ENCODE measurements at places on chromosomes 2 and 18. TPM values are rescaled to one million over a fixed set of nuclear protein-coding genes. Genes with fewer than 3 reads are reported as not detected.
A peak's percentile ranks its signal among the peaks of the same experiment; 100 is the strongest.

DNA sequence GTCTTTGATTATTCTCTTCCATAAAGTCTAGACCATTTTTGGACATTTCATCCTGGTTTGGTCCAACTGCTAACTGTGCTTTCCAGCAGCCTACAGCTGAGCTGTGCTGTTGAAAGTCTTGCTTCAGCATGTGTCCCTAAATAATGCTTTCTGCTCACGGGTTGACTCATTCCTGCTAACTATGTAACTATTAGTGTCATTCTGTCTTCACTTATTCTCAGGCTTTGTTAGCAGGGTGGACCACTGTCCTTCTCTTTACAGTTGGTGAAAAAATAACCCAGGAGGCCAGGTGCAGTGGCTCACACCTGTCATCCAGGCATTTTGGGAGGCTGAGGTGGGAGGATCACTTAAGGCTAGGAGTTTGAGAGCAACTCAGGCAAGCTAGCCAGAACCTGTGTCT, 8.9 kb downstream of the ADAM23 start:
- DNase-seq, result no peak

Gene MC5R
- 0.49 TPM for total RNA-seq

GRCh38 chr2:84194949-84195644, 264.0 kb downstream of the SUCLG1 start:
- no peak for DNase-seq

GRCh38 chr2:57885742-57886141, 160.9 kb upstream of the VRK2 start:
- DNase-seq, result no peak

DNA sequence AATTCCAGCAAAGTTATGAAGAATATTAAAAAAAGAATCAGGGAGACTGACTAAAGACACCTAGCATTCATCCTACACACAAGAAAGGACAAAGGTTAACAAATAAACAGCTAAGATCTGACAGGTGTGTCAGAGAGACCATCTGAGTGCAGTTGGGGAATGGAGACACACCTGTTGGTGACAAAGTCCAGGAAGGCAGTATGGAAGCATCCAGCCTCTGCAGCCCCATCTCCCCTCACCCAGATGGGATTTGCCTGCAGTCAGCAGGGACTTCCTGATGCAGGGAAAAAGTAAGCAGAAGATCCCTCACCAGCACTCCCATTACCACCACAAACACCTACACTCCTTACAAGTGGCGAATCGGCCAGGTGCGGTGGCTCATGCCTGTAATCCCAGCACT, 37.9 kb downstream of the USP34 start:
- DNase-seq, result no peak

- no peak for DNase-seq
Observed at GRCh38 chr2:240215676-240216051, 75.2 kb upstream of the OTOS start.

DNA sequence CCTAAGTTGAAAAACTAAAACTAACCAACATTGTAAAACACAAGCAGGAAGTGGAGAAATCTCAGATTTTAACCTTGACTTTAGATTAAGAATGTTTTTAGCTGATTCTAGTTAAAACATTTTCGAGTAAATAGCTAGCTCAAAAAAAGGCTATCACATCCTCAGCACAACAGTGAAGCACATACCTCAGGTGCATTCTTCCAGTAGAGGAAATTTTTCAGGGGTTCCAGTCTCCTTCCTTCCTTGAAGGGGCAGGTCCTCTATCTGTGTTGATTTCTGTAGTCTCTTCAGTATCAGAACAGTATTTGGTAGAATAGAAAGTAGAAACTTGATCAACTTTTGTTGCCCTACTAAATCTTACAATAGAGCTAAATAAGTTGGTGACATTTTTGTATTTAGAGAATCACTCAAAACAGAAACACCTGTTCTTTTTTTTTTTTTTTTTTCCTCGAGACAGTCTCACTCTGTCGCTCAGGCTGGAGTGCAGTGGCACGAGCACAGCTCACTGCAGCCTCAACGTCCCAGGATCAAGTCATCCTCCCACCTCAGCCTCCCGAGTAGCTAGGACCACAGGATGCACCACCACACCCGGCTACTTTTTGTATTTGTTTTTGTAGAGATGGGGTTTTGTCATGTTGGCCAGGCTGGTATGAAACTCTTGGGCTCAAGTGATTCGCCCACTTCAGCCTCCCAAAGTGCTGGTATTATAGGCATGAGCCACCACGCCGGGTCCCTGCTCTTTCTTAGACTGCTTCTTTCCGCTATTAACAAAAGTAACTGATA, 6.9 kb upstream of the GPR155 start:
- DNase-seq, result no peak

- peak; percentile 35 for DNase-seq
Observed at GRCh38 chr2:127255146-127255545, 35.0 kb upstream of the CYP27C1 start.

- no peak for DNase-seq
Observed at GRCh38 chr2:53784436-53784835, 2.3 kb downstream of the ASB3 start.

Gene SERTAD2
- 4.9 TPM for total RNA-seq

Gene PRSS56
- total RNA-seq, result not detected

Gene DSG4
- not detected for total RNA-seq

DNA sequence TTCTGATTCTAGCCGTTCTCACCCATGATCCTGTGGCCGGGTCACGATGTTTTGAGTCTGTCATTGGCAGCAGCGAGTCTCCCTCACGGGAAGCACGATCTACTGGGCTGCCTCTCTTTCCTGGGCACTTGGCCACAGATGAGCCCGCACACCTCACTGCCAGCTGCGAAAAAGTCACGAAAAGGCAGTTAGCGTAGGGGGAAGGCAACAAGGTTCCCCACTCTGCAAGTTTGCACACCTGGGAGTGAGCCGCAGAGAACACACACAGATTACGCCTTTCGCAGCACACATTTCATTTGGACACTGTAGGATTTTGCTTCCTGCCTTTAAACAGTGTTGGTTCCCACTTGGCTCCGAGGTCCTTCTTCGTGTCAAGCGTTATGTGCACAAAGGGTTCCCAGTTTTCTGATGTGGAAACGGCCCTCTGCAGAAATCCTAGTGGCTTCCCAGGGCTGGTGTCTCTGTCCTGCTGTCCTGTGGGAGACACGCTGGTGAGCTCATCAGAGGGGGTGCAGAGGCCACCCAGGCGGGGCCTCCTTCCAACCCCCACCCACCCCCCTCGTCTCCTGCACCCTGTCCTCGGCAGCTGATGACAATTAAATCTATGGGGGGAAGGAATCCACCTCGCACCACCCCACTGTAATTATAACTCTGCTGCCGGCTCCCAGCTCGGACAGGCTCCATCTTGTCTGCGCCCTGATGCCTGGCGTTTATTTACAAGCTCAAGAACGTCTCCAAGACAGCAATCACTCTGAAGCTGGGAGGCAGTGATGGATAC, 157.3 kb upstream of the SALL3 start:
- DNase-seq, result no peak

Gene GAL3ST2
- not detected for total RNA-seq

DNA sequence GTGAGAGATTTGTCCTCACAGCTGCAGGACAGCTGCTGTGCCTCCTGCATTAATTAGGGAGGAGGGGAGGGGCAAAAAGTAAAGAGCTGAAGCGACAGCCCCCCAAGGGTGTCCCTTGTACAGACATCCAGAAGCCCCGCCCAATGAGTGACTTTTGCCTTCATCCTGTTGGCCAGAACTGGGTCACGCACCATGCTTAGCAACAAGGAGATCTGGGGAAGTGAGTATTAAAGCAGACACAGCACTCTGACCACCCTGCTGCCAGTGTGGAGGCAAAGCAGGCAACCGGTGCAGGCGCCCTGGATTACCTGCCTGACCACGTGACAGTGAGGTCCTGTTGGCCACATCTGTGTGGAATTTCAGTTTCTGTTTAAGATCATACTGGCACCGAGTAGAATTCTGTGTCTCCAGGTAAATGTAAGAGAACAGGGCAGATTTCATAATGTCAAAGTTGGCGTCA, 21.5 kb upstream of the BIN1 start:
- peak; percentile 31 for DNase-seq

- DNase-seq, result no peak
Observed at GRCh38 chr2:96236882-96237281, 28.3 kb upstream of the STARD7 start.

DNA sequence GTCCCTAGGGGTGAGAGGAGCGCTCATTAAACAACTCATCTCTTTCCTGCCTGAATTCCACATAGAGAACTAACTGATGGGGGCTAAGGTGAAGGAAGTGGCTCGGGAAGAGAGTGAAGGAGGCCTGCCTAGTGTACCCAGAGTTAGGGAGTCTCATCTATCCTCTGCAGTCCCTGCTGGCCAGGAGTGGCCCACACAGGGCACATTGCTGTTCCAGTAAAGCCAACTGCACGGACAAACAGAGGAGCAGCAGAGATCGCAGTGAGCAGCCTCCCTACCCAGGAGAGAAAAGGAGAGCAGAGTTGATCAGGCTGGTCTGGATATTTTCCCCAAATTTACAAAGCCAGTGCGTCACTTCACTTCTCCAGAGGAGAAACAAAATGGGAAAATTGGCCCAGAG, 16.9 kb upstream of the FN1 start:
- DNase-seq, result no peak

GRCh38 chr2:142165790-142166189, 35.0 kb upstream of the LRP1B start:
- DNase-seq, result peak; percentile 2

Gene IL36G
- 0.24 TPM for total RNA-seq

GRCh38 chr2:128310761-128311160, 7.9 kb downstream of the HS6ST1 start:
- no peak for DNase-seq

Gene DNAJC5G
- not detected for total RNA-seq

DNA sequence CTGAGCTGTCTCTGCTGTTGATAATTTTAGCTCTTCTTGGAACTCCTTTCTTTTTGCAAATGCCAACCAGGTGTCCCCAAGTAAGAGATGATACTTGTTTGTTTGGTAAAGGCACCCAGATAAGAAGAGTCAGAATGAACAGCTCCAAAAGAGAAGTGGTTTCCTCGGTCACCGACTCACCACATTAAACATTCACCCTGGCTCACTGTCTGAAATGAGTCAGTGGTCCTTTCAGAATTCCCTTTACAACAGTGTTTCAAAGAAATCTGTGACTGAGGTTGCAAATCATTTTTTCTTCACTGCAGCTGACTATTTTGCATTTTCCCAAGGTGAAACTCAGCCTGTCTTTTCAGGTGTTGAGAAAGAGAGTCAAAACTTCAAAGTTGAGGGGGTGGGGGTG, 16.2 kb upstream of the CXCR4 start:
- DNase-seq, result no peak

Gene GKN2
- total RNA-seq, result not detected

Gene WIPF1
- total RNA-seq, result 35.3 TPM

DNA sequence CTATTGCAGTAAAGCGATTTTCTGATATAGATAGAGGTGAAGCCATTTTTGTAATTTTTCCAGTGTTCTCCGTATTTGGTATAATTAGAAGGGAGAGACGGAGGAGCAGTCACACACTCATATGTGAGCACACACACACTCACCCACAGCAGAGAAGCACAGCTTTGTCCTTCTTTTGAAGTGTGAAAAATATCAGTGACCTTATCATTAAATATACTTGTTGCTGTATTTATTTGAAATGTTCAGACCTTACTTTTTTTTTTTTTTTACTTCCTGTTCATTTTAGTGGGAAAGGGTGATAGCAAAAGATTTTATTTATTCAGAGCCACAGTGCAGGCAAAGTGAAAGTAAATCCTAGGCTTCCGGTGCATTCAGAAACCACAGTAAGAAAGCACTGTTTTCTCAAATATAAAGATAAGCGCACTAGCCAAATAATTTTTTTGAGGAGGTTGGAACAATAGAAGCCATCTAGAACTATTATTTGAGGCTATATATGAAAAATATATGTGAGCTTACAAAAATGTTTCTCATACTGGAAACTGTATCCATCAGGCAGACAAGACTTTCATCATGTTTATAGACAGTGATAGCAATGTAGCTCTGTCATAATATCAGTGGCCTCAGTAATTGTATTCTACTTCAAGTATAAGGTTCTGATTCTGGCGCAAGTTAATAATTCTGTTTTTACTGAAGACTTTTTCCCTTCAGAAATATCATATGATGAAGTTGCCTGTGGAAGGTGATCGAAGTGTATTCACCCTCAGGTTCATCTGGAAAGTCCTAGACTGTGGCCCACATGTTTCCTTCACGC, 37.2 kb downstream of the TSHZ1 start:
- DNase-seq, result peak; percentile 58

GRCh38 chr2:81084101-81084500, 779.5 kb upstream of the LRRTM1 start:
- DNase-seq, result no peak

Gene DGUOK
- total RNA-seq, result 161 TPM

DNA sequence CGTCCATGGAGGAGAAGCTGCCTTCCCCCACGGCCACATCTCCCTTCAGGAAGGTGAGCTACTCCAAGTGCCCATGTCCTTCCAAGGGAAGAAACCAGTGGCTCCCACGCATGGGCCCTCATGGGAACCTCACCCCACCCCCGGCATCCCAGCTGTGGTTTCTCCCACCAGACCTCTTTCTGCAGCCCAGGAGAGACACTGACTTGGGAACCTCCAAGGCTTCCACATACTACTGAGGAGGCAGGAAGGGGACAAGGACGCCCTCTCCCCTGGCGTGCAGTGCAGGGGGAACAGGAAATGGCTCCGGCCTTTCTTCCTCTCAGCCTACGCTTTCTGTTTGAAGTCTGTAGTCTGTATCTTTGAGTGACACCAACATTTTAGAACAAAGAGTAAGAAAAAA, 104.5 kb upstream of the EPC2 start:
- no peak for DNase-seq

GRCh38 chr2:235808366-235808765, 314.5 kb downstream of the AGAP1 start:
- no peak for DNase-seq

Gene ZNF514
- total RNA-seq, result 8.9 TPM

Gene GAREM2
- 0.88 TPM for total RNA-seq

GRCh38 chr2:110993557-110994231, 127.0 kb upstream of the BCL2L11 start:
- peak; percentile 11 for DNase-seq

Gene FBXO36
- 6.4 TPM for total RNA-seq

- no peak for DNase-seq
Observed at GRCh38 chr18:12318334-12318697, 10.3 kb downstream of the TUBB6 start.

GRCh38 chr2:237721458-237721857, 77.1 kb upstream of the RBM44 start:
- no peak for DNase-seq

GRCh38 chr2:60298006-60298696, 255.3 kb downstream of the BCL11A start:
- DNase-seq, result no peak

Gene KANSL3
- 21.1 TPM for total RNA-seq
